Activated effector memory CD4-positive, alpha-beta T cell treated with Interleukin-2 at 50 U/mL for 16 hours (primary cell): ENCODE measurements at places on chromosomes 1 and 21.

DNA sequence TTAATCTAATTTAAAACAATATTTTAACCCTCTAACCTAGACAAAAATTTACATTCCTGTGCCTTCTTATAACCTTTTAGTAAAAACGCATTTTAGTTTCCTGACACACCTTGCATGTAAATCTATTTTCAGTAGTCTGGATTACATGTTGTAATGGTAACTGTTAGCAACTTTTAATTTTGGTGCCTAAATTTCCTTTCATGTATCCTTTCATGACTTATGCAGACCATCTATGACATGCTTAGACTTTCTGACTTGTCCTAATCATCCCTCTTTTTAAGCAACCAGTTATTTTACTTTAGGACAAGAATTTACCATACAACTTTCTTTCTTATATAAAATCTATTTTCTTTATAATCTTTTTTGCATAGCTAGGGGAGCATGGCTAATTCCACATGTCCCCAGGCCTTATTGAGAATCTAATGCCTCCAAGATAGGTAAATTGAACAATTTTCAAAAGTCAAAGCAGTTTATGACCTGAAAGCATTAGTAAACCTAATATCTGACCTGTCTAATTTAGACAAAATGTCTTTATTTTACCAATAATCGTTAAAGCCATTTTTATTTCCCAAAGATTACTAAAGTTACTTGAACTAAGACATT lies 57.5 kb upstream of the IL12RB2 start:
- DNase-seq: no peak

GRCh38 chr1:15075817-15076216 lies 77.7 kb upstream of the TMEM51 start:
- no peak for DNase-seq

DNA sequence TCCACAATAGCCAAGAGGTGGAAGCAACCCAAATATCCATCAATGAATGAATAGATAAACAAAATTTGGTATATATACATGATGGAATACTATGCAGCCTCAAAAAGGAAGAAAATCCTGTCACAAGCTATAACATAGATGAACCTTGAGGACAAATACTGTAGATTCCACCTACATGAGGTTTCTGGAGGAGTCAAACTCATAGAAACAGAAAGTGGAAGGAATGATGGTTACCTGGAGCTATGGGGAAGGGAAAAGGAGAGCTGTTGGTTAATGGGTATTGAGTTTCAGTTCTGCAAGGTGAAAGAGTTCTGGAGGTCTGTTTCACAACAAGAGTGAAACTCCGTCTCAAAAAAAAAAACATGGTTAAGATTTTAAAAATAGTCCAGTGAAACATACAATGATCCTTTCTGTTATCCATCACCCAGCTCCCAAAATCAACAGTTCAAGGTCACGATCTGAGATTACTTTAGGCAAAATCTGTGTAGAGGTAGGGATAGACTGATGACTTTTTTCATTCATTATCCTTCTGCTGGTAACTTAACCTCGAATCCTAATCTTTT lies 80.8 kb upstream of the HNRNPU start:
- DNase-seq: no peak

DNA sequence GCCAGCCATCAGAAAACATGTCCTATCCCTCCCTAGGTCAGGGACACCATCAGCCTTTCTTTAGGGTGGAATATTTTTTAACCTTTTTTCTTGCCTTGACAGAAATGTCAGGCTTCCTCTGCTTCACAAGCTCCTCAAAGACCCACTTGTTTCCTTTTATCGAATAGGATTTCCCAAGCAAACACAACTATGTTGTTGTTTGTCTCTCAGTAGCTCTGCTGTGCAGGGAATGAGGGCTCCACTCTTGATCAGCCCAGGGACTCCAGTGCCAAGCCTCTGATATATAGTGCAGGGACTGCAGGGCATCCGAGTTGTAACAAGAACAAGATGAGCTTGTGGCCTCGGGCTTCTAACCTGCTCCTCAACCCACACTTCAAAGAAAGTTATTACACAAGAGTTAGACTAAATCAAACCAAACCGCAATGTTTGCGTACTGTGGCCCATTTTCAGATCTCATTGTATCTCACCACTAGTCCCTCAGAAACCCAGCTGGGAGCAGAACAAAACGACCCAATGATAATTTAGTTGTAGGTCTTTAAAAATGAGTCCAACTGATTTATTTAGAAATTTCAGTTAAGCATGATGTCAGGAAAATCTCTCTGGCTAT lies 108.1 kb downstream of the ATG4C start:
- DNase-seq: no peak

DNA sequence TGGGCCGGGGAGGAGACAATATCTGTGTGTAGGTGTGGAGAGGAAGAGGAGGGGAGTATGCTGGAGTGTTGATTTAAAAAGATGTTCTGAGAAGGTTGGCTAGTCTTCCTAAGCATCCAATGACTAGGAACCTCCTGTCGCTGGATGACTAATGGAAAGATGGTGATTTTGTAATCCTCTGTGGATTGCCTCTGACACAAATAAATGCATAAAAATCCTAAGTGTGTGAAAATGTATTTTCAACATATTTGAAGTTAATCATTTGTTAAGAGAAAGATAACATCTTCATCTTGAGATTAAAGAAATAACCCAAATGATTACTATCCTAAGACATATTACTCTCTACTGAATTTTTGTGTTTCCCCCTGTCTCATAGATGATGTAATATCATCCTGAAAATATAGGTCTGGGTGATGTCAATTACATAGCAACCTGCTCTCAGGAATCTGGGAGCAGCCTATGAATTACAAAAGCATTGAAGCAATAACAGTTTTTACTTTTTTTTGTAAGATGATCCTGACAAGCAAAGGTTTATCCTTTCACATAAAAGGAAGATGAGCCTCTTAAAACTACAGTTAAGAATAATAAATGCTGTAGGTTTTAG lies 220.5 kb upstream of the MAP1LC3C start:
- no peak for DNase-seq

DNA sequence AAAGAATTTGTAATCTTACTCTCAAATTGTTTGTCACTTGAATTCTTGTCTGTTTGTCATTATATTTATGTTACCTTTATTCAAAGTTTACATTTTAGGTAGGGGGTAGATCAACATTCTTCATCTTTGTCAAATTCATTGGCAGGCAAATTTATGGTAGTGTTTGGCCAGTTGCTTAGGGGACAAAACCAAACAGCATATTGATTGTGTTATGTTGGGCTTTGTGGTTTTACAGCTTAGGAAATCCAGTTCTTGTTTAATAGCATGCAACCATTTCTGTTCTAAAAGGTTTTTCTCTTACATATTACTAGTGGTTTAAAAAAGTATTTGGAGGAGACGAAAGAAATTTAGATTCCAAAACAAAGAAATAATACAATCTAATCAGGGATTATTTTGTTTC lies 91.4 kb downstream of the HMCN1 start:
- DNase-seq: no peak

DNA sequence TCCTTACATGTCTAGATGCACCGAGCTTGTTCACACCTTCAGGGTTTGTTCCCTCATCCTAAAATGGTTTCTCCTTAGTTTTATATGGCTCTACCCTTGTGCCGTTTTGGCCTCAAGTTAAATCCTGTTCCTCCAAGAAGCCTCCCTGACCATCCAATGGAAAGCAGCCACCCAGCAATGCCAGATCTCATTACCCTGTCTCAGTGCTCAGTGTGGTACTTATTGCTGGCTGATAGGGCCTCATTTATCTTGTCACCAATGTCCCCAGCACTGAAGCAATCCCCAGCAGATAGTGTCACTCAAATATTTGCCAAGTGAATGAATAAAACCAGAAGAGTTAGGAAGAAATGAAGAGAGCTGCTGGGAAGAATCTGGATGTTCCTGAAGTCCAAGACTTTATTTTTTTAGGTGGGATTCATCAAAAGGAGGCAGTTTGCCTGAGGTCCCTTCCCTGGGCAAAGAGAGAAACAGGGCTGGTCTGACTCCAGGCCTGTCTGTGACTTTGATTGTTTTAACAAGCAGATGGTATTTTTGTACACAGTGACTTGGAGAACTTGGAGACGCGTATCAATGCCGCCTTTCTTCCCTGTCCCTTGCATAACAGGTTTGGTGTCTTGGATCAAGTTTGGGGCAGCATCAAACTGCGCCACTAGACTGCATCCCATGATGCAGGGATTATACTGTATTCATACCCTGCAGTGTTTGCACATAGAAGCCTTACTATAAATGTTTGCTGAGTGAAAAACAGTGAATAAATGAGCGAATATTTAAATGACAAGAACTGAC lies 221.2 kb downstream of the DISC1 start:
- no peak for DNase-seq

DNA sequence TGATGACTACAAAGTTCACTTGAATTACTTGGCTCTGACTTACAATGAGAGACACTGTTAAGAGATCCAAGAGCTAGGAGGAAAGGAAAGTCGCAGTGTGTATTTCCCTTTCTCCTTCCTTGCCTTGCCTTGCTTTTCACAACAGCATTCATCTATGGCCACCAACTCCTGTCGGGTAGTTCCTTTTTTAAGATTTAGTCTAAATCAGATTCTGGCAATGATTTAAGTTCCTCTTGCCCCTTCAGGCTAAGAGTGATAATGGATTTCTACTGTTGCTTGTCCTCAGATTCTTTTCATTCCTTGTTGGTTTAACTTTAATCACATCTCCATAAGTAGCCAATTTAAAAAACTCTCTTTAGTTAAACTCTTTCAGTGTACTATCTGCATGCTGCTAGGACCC lies 91.9 kb downstream of the GTF2B start:
- no peak for DNase-seq

DNA sequence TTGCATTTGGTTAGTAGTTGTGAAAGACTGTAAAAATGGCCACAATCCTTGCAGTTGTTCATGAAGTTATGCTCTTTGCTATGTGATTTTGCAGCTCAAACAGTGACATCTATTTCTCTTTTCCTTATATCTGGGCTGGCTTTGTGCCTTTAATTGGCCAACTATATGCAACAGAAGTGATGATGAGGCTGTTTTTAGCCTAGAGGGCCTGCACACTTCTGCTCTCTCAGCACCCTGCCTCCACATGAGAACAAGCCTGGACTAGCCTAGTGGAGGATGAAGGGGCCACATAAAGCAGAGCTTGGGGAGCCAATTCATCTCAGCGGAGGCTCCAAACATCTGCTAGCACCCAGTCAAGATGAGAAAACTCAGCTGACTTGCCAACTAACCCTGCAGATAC lies 339.8 kb downstream of the OMA1 start:
- DNase-seq: no peak

- DNase-seq: no peak
Measured at GRCh38 chr1:105270966-105271365, 1521.3 kb downstream of the AMY1C start.

DNA sequence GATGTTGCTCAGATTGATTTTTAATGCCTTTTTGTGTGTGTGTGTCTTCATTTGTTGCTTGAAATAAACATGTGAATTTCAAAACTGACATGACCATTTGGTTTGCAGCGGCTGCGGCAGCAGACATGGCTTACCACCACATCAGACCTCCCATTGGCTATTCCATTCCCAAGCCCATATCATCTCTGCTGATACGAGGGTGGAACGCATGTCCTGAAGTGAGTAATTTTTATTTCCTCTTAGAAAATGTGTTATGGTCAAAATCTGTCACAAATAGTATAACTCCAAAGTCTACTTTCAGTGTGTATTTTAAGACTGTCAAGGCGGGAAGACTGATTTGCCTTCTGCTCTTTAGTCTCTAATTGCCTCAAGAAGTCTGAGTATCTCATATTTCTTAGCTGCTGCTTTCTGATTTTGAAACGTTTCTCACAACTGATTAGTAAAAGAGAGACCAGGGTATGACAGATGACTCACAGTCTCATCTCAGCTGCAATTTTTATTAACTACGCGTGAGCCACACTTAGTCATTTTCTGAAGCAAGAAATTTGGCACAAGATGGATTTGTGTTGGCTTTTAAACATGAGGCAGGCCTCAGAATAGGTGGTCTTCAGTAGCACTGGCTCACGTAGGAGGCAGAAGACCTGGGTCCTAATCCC lies 49.0 kb downstream of the LRRC53 start:
- DNase-seq: no peak

DNA sequence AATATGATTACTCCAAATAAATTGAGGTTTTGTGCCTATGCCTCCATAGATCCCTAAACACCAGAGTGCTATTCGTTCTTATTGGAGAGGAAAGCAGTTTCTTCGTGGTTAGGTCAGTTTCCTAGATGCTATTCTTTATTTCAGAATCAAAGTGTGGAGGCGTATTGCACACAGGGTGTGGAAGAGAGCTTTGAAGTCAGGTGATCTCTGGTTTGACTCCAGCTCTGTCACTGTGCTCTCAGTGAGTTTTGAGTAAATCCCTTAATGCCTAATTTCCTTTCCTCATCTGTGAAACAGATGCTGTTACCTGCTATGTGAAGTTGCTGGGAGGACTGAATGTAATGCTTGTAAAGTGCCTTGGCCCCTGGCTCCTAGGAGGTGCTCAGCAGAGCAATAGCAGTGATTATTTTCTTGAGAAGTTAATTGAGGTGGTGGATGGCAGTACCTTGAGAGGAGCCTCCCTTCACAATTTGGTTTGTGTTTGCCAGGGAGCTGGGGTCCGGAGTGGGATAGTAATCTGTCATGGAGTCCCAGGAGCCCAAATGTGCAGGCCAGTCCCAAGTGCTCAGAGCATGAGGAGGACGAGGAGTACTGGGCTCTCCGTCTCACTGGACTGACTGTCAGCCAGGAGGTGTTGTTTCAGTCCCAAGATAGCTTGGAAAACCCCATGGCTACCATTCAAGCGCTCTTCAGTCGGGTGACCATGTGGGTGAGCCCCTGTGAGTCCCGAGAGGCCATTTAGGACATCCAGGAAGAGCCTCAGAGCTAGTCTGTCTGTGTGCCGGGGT lies 14.9 kb downstream of the NTPCR start:
- no peak for DNase-seq

DNA sequence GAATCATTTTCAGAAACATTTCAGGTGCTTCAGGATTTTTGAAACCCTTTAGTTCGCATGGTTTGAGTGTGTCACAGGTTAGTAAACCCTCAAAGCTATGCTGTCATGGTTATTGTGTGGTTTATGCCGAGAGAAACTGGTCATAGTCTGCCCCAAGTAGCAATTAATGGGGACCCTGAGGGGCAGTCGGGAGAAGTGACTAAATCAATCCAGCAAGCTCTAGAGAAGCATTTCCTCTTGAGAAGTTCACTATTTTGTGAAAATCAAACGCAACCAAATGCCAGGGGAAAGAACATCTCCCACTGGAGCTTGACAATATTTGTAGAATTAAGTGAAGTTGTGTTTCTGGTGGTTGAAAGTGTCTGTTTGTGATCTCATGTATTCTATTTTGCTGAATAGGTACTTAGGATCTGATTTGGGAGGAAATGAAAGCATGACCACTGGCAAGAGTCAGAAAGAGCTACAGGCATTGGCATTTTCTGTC lies 63.0 kb upstream of the BACH1 start:
- DNase-seq: no peak

DNA sequence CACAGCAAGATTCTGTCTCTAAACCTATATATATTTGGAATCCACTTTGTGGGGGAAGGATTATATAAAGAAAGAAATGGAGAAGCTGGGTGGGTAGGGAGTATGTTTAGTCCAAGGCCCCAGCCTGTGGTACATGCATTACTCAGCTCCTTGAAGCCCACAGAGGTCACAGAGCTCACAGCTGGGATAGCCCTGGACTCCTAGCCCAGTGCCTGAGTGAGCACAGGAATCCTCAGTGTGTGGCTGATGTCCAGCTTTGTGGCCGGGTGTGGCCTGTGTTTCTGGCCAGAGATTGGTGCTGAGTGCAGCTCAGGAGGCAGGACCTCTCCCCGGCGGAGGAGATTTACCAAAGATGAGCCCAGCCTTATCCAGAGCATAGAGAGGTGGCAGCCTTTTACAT lies 7.6 kb downstream of the CAPN9 start:
- no peak for DNase-seq

- DNase-seq: no peak
Measured at GRCh38 chr1:158286487-158286886, 3.2 kb upstream of the CD1C start.

- no peak for DNase-seq
Measured at GRCh38 chr21:44521301-44521927, 18.6 kb downstream of the KRTAP10-1 start.
